ENCODE measurements at places on chromosomes 6 and 20. TPM values are rescaled to one million over a fixed set of nuclear protein-coding genes. Genes with fewer than 3 reads are reported as not detected.

FKBP1C gene
- 1.4 TPM for total RNA-seq

C20orf141 gene
- not detected for total RNA-seq

HLA-DOB gene
- total RNA-seq, result 49.6 TPM

CST1 gene
- not detected for total RNA-seq

MUCL3 gene
- not detected for total RNA-seq

SMIM13 gene
- total RNA-seq, result 6.2 TPM

TPX2 gene
- total RNA-seq, result 8.8 TPM

IL17A gene
- total RNA-seq, result not detected

SCRT2 gene
- not detected for total RNA-seq

BPI gene
- total RNA-seq, result 3.5 TPM

GRCh38 chr20:3068075-3068474, 3.3 kb upstream of the OXT start:
- DNase-seq, result peak; percentile 29

- DNase-seq, result no peak
Observed at GRCh38 chr6:120736740-120737139, 597.5 kb downstream of the TBC1D32 start.

- no peak for DNase-seq
Observed at GRCh38 chr6:1027109-1027794, 284.6 kb upstream of the FOXQ1 start.

GRCh38 chr20:21632031-21632734, 73.3 kb upstream of the PAX1 start:
- DNase-seq, result no peak

DNA sequence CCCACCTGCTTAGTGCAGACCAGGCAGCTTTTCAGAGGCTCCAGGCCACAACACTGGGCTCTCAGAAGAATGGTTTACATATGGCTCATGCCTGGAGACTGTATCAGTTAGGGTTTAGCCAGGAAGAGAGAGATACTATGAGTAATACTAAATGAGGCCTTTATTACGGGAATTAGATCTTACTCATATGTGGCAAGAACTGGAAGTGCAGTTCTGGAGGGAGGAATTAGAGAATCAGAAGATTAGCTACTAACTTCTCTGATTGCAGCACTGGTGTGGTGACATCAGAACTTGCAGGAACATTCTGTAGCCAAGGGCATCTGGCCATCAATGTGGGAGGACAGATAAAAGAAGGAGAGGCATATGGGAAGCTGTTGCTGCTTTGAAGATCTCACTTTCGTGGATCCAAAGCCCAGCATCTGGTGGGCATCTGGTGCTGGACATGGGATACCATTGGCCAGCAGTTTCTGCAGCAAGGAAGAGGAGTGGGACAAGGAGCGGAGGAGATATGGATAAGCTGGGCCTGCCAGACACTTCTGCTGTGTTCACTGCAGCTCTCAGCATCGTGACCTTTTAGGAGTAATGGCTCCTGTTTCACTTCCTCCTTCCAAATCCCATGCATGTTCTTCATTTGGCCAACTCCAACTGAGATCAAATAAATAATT, 248.5 kb downstream of the BTBD3 start:
- no peak for DNase-seq

GRCh38 chr6:92380803-92381601, 1038.4 kb downstream of the EPHA7 start:
- no peak for DNase-seq

GRCh38 chr6:150134280-150134920, 8.4 kb upstream of the PPP1R14C start:
- no peak for DNase-seq

DNA sequence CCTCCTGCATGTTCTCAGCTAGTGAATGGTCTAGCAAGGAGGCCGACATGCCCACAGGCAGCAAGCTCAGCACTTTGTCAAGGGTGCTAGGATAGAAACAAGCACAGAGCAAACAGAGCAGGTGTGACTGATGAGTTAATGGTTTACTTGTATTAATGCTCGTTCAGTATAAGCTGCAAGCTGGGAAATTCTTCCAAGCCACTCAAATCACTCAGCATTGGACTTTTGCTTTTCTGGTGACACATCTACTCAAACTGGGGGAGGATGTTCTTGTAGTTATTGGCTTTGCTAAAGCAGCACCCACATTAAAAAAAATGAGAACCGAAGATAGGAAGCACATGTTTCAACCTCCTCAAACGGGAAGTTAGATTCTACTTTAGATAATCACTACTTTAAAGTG, 43.1 kb upstream of the NEDD9 start:
- DNase-seq, result no peak

DNA sequence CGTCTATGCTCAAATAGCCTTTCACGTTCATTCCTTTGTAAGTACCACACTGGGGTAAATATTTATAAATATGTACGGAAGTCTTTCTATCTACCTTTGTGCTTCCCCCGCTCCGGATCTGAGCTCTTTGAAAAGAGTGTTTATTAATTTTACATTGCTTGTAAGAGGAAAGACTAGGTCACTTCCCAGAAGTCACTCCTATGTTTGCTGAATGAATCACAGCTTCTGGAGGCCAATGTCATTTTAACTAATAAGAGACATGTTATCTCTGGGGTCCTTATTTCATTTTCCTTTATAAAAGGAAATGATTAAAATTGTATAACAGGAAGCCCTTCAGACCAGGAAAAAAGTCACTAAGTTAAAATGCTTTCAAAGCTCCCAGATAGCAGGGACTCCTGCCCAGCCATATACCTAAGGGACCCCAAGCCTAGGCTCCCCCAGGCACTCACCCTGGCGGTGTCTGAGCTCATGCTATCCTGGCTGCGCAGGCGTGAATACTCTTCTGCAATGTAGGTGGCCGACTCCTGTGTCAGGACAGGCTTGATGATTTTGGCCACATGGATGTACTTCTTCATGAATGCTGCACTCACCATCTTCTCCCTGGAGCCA, 12.6 kb downstream of the MCM3 start:
- DNase-seq, result no peak

GRCh38 chr6:115058414-115059211, 715.8 kb upstream of the HS3ST5 start:
- DNase-seq, result no peak

GRCh38 chr6:88004707-88005106, 42.9 kb upstream of the SPACA1 start:
- DNase-seq, result no peak

GRCh38 chr6:23532227-23532626, 593.8 kb upstream of the NRSN1 start:
- no peak for DNase-seq

DNA sequence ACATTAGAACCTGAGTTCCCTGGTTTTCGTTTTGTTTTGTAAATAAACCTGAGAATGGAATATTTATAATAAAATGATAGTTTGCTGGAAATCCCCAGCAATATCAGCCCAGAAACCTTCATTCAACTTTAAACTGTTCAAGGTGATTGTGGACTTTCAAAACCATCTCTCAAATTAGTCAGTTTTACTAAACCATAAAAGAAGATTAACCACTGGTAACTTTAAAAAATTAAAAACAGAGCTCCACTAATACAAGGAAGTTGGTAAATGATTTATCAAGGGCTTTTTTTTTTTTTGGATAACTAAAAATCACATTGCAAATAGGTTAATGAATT, 10.0 kb downstream of the MBOAT1 start:
- DNase-seq, result no peak

- no peak for DNase-seq
Observed at GRCh38 chr6:143258945-143259344, 191.6 kb downstream of the ADAT2 start.

DNA sequence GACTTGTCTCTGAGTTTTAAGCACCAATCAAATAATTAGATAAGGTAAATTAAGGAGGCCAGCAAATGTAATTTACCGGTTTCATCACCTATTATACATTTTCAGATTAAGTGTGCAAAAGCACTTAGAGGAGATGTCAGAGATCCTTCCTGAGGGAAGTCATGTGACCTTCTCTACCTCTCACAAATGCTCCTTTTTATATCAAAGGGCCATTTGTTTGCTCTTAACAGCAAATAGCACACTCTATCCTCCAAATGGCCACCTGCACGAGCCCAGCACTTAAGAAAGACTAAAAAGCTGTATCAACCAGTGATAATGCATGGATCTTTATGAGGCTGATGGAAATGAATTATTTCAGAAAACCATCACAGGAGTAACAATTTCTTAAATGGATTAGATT, 149.4 kb downstream of the ELOVL4 start:
- DNase-seq, result no peak

DNA sequence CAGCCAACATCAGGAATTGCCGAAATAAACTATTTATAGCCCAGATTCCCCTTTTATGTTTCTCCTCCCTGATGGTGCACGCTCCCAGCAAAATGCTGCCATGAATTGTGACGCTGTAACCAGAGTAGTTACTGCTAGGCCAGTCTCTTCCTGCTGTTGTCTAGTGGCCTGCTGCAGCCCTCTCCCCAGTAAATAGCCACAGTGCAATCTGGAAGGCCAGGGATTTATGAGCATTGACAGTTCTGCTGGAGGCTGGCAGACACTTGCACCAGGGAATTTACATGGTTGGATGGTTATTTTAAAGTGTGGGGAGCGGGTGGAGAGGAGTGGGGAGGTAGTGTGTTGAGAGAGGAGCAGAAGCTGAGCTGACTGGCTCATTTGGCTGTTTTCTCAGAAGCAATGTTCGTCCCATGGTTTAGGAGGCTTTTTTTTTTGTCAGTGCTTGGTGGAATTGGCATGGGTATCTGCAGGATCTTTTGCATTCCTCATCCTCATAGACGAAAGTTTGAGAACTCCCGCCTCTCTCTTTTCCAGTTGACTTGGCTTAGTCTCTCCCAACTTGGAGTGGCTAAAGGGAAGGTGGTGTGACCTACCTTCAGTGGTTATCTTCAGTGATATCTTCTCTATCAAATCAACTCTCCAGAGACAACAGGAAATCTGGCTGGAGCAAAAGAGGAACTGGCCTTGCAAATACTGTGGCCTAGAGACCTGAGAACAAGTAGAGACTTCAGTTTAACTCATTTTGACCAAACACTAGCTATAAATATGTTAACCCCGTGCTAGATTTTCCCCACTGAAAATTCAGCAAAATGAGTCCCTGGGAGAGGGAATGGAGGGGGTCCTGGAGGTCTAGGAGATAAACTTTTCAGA, 99.3 kb upstream of the VSTM2L start:
- no peak for DNase-seq

- DNase-seq, result no peak
Observed at GRCh38 chr6:17884498-17885478, 102.6 kb downstream of the KIF13A start.

DNA sequence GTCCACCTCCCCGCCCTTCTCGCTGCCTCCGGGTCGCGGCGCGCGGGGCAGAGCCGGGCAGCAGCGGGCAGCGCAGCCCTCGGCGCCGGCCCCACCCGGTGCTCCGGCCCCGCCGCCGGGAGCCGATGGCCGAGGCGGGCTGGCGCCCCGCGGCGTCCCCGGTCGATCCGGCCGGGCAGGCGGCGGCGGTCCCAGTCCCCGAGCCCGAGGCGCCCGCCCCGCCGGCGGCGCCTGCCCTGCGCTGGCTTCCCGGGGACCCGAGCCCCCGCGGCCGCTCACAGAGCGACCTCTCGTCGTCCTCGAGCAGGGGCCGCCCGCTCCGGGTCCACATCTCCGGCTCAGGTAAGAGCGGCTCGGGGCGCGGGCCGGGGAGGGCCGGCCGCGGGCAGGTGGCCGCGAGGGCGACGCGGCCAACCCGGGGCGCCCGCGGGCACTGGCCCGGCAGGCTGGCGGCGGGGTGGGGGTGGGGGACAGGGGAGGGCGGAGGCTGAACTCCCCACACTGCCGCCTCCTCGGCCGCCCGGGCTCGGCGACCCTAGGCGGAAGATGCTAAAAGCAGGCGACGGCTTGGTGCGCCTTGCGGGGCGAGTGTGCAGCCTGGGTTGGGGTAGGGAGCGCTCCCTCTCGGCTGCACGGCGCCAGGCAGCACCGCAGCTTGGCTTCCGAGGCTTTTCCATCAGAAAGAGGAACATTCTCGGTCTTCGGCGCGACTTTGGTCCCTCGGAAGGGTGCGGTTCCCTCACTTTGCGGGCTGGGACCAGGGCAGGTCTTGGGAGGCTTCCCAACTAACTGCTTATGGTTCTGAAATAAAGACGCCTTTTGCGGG, 25.6 kb upstream of the FUCA2 start:
- peak; percentile 93 for DNase-seq

DNA sequence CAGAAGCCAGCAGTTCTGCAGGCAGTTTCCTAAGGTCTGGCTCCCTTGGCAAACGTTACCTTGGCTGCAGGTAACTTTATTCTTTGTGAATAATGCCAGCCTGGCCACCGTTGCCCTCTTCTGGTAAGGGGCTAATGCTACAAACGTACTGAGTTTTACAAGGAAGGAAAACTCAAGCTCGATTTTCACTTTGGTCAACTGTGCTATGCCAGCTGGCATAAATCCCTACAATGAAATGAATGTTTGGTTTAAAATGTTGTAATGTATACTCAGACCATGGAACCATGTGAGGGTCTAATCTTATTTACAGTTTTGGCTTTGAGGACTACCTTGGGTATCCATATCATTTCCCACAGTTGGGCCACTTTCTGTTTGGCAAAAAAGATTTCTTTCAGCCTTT, 101.4 kb downstream of the SLX4IP start:
- no peak for DNase-seq

GRCh38 chr6:52568320-52568719, 8.5 kb downstream of the TRAM2 start:
- DNase-seq, result no peak

All from spleen (tissue), 13 donors.